Muscle of back (tissue), 13 donors: ENCODE measurements at places on chromosomes 5 and 9.

DNA sequence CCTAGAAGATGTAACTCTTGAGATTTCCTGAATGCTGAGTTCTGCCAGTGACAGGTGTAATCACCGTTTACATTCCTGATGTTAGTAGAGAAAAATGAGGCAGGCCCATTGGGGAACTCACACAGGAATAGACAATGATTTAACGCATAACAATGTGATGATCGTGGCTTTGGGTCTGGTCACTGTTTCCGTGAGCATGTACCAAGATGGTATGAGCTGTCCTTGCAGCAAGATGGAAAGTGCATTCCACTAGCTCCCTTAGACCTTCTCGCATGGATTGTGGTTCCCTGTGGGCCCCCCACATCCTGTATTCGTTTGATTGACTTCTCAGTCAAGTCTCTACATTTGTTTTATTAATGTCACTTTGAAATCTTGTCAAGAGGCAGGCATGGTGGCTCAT lies 124.0 kb upstream of the DAP start:
- peak; percentile 73 for DNase-seq

DNA sequence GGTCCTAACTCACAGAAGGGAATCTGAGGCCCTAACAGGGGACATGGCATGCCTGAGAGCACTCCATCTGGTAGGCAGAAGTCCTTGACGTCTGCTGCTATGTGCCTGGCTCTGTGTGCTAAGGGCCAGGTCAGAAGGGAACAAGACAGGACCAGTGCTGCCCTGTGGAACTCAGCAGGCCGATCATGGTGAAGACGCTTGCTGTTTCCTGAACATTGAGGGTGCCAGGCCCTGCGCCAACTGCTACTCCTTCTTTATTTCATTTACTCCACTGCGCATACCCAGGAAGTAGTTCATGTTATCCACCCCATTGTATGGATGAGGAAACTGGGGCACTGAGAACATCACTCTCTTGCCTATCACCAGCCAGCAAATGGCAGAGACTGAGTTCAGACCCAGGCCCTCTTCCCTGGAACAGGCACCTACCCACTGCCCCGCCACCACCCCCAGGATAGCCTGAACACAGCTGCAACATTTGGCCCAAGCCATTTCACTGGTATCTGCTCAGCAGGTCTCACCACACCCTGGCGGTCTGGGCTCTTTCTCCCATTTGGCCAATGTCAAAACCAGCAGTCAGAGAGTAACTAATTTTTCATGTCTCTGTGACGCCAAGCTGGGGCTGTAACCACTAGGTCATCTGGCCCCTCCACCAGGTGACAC lies 24.8 kb upstream of the FOXI1 start:
- DNase-seq, result no peak

DNA sequence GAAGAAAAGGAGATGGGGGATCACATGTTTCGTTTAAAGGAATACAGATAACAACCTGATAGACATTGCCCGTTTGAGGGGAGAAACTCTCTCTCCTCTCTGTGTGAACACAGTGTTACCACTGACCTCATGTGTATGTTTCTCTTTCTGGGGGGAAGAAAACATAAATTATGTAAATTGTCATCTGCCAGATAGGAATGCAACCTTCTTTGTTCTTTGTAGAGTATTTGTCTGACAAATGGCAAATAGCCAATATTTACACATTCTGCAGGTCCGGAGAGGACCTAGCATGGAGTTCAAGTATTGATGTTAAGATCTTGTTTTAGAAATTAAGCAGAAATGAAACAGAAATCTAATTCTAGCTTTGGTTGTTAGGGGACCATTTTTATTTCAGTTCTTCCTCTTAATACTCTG lies 276.3 kb downstream of the SAXO1 start:
- DNase-seq, result no peak

- peak; percentile 6 for DNase-seq
Observed at GRCh38 chr5:21152611-21153010, 1164.6 kb upstream of the CDH18 start.

- DNase-seq, result peak; percentile 41
Observed at GRCh38 chr5:143142596-143143435, 260.7 kb downstream of the NR3C1 start.
